ENCODE measurements at places on chromosomes 13 and 19. TPM values are rescaled to one million over a fixed set of nuclear protein-coding genes. Genes with fewer than 3 reads are reported as not detected.

The PRODH2 gene
- not detected for total RNA-seq

The EVI5L gene
- 8.0 TPM for total RNA-seq

The GRIK5 gene
- total RNA-seq: 0.73 TPM

The ERVK3-1 gene
- 61.9 TPM for total RNA-seq

The DIAPH3 gene
- 25.9 TPM for total RNA-seq

The LRRC8E gene
- not detected for total RNA-seq

The KCNN1 gene
- total RNA-seq: not detected

The OR7C1 gene
- total RNA-seq: not detected

The OR7D2 gene
- not detected for total RNA-seq

The LYL1 gene
- 3.8 TPM for total RNA-seq

The FCER2 gene
- total RNA-seq: 0.29 TPM
